Activated T-helper 1 cell treated with anti-CD3 and anti-CD28 coated beads, Interleukin-12 subunit alpha, Interleukin-12 subunit beta, Interleukin-2, Interleukin-4 antibody, amounts not matched to agents 30 ng/mL and 10 ng/mL and 1 ng/mL, durations not matched to agents 14 hours and 24 hours and 36 hours (primary cell): ENCODE measurements at places on chromosomes 1 and 21. TPM values are rescaled to one million over a fixed set of nuclear protein-coding genes. Genes with fewer than 3 reads are reported as not detected.

WRAP73 gene
- 44.9 and 45.5 TPM in 2 replicates for total RNA-seq

PGM1 gene
- total RNA-seq = 38.9 and 39.8 TPM in 2 replicates

MAP10 gene
- total RNA-seq = 3.3 and 3.4 TPM in 2 replicates

HES4 gene
- 1.8 and 2.9 TPM in 2 replicates for total RNA-seq
